ENCODE measurements at places on chromosomes 2 and 18. TPM values are rescaled to one million over a fixed set of nuclear protein-coding genes. Genes with fewer than 3 reads are reported as not detected.

The GREB1L gene
- total RNA-seq, result 1.4 TPM

The SERPINB10 gene
- 0.21 TPM for total RNA-seq

The ANKRD53 gene
- total RNA-seq, result 1.8 TPM

The ZEB2 gene
- 307 TPM for total RNA-seq

The ATP8B1 gene
- 79.6 TPM for total RNA-seq

The RETSAT gene
- total RNA-seq, result 22.5 TPM

The MROH2A gene
- 0.32 TPM for total RNA-seq

The CCDC85A gene
- total RNA-seq, result 7.1 TPM

The SLC23A3 gene
- 2.2 TPM for total RNA-seq

The SLC5A7 gene
- total RNA-seq, result 6.3 TPM

The SPC25 gene
- 11.5 TPM for total RNA-seq

The DSC2 gene
- total RNA-seq, result 7.1 TPM

The IDH1 gene
- total RNA-seq, result 268 TPM

The CAPN10 gene
- total RNA-seq, result 13.6 TPM

The SEMA4F gene
- 2.2 TPM for total RNA-seq

The TET3 gene
- total RNA-seq, result 9.1 TPM

The ACADL gene
- 4.9 TPM for total RNA-seq

The PMAIP1 gene
- 1.6 TPM for total RNA-seq

The COL4A4 gene
- total RNA-seq, result 0.90 TPM

The CPO gene
- 0.53 TPM for total RNA-seq

The SULT1C2 gene
- 3.3 TPM for total RNA-seq

The CHRNG gene
- total RNA-seq, result 3.5 TPM

The MYL12B gene
- 264 TPM for total RNA-seq

The CRACDL gene
- total RNA-seq, result 2.4 TPM

The RAD51AP2 gene
- total RNA-seq, result 0.26 TPM

The PRSS56 gene
- not detected for total RNA-seq

The MAP3K19 gene
- total RNA-seq, result not detected

The CTAGE1 gene
- not detected for total RNA-seq

The VIT gene
- total RNA-seq, result 10.0 TPM

The SLC38A11 gene
- 0.85 TPM for total RNA-seq

The MARCO gene
- total RNA-seq, result 0.42 TPM

The C1GALT1C1L gene
- 2.2 TPM for total RNA-seq

The ASB18 gene
- not detected for total RNA-seq

The SLC1A4 gene
- 13.5 TPM for total RNA-seq

The TBR1 gene
- 0.11 TPM for total RNA-seq

The NDC80 gene
- 33.0 TPM for total RNA-seq

The FBXO11 gene
- total RNA-seq, result 149 TPM

The POTEE gene
- not detected for total RNA-seq

The AKAIN1 gene
- total RNA-seq, result not detected

The TUBA3E gene
- not detected for total RNA-seq

The NCKAP5 gene
- 14.4 TPM for total RNA-seq

The RNF152 gene
- 44.4 TPM for total RNA-seq

The NOSTRIN gene
- total RNA-seq, result 30.9 TPM

The MEP1B gene
- 0.11 TPM for total RNA-seq

The PIEZO2 gene
- total RNA-seq, result 78.1 TPM

The ARHGAP25 gene
- 5.2 TPM for total RNA-seq

The ZBTB14 gene
- 16.0 TPM for total RNA-seq

The ZNF24 gene
- total RNA-seq, result 68.9 TPM

The CDK5R2 gene
- total RNA-seq, result 0.16 TPM

The RHBDD1 gene
- 73.5 TPM for total RNA-seq

The CXCR1 gene
- total RNA-seq, result 0.26 TPM

The ANO7 gene
- total RNA-seq, result 0.58 TPM

The LAMA1 gene
- 2.9 TPM for total RNA-seq

The C2orf49 gene
- total RNA-seq, result 28.0 TPM
